ENCODE measurements at places on chromosomes 3 and 15.

DNA sequence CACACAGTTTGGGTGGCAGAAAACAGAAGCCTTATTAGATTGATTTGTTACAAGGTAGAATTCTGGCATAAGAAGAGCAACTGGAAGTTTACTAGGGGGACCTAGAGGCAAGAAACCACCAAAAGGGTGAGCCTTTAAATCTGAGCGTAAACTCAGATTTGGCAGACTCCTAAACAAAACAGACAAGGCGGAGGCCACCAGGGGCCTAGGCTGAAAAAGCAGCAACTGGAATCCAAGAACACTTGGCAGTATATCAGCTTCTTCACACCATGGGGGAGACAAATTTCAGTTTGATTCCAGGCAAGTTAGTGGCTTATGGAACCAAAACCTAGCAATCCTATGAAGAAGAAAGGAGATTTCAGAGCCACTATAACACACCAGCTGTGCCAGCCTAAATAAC lies 220.0 kb downstream of the C3orf38 start:
- DNase-seq = no peak

- no peak for DNase-seq
Observed at GRCh38 chr3:182570946-182571594, 222.2 kb upstream of the ATP11B start.

DNA sequence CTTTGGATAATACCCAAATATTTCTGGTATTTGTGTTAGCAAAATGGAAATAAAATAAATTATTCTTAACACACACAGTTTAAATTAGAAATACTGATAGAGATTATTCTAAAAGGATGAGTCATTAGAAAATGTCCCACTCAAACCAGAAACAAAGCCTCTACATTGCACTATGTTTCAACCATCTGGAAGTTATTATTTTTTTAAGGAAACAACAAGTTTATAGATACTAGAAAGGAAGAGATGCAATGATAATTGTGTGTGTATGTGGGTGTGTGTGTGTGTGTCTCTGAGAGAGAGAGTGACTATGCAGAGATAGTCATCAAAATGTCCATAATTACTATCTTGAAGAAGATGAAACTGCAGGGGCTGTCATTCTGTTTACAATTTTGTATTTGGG lies 1340.5 kb downstream of the ROBO1 start:
- no peak for DNase-seq

DNA sequence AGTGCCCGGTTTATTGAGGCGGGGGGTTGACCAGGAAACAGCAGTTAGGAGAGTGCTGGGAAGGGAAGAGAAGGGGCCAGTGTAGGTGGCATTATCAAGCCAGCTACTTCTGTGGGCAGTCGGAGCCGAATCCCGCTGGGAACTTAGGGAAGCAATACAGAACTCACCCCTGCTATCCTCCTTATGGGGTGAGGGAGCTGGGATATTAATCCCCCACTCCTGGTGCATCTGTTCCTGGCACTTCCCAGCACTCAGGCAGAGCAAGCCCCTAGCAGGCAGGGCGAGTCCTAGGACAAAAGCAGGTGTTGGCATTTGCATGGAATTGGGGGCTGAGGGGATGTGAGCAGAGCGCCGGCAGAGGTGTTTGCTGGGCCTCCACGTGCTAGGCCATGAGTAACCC lies 48.6 kb downstream of the SMAD6 start:
- DNase-seq = no peak

DNA sequence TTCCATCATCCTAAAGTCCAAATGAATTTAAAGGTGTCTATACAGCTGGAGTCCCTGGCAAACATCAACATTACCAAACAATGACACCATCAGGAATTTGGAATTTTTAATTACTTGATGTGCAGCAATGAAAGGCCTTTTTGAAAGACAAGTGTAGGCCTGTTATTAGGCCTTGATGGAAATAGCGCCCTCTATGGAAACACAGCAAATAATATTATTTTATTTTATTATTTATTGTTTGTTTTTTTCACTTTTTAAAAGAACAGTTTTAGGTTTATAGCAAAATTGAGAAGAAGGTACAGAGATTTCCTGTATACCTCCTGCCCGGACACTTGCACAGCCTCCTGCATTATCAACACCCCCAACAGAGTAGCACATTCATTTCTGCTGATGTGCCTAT lies 18.1 kb upstream of the OR5AC2 start:
- no peak for DNase-seq

DNA sequence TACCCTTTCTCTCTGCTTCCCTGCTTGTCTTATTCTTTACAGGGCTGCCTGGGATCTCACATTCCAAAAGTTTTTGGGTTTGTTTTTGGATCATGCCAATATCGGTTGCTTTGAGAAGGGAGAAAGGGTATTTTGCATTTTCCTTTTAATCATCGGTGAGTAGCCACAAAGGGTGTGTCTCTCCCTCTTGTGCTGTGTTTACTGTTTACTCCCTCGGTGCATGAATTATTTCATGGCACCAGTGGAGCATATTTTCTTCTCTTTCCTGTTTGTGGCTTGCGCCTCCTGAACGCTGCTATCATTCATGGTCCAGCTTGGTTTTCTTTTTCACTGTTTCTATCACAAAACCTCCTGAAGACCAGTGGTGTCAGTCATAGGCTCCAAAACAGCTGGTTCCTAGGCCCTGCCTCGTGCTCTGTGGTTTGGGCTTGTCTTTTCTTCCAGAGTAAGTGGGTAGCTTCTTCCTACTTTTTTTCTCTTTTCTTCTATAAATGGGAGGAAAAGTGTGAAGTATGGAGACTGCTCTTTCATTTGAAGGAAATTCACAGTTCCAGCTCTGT lies 54.9 kb downstream of the IGF1R start:
- no peak for DNase-seq

DNA sequence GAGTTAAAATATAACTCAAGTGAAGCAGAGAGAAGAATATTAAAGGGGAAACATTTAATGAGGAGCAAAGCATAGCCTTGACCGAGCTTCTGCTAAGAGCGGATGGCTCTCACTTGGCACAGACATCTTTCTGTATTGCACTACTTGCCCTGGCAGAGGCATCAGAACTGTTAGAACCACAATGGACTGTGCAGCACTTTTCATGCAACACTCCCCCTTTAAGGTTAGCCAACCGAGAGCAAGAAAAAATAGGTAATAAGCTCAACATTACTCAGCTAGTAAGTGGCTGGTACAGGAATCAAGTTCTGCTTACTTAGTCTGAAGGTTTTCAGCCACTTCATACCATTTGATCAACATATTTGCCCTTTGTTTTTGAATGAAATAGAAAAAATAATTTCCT lies 33.7 kb downstream of the CRTC3 start:
- no peak for DNase-seq

GRCh38 chr3:157311633-157312375 lies 124.8 kb upstream of the PTX3 start:
- no peak for DNase-seq

GRCh38 chr3:71400986-71401451 lies 182.5 kb downstream of the FOXP1 start:
- DNase-seq = no peak

DNA sequence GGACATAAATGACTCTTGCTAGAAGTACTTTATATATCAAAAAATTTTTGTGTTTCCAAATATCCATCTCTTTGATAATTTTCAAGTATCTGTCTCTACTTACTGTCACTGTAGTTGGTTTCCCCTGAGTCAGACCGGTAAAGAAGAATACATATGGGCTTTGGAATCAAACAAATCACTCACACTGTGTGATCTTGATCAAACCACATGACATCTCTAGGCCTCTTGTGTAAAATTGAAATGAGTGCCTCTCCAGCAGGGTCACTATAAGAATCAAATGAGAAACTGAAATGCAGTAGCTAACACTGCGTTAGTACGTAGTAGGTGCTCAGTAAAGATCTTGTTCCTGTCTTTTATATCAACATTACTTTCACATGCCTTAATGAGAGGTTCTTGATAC lies 314.6 kb upstream of the STT3B start:
- no peak for DNase-seq

DNA sequence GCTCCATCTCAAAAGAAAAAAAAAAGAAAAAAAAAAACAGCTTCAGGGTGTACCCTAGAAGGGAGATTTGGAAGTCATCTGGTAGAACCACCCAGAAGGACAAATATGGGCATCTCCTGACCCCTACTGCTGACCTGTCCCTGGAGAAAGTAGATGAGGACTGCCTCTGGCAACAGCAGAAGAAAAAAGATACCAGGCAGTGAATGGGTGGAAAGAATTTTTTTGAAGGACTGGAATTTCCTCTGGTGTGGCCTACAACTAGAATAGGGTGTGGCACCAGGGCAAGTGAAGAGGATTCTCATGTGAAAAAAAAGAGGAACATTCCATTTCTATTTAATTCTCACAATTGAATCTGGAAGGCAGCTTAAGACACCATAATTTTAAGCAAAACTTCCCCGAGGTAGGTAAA lies 3.1 kb downstream of the ANXA2 start:
- no peak for DNase-seq

DNA sequence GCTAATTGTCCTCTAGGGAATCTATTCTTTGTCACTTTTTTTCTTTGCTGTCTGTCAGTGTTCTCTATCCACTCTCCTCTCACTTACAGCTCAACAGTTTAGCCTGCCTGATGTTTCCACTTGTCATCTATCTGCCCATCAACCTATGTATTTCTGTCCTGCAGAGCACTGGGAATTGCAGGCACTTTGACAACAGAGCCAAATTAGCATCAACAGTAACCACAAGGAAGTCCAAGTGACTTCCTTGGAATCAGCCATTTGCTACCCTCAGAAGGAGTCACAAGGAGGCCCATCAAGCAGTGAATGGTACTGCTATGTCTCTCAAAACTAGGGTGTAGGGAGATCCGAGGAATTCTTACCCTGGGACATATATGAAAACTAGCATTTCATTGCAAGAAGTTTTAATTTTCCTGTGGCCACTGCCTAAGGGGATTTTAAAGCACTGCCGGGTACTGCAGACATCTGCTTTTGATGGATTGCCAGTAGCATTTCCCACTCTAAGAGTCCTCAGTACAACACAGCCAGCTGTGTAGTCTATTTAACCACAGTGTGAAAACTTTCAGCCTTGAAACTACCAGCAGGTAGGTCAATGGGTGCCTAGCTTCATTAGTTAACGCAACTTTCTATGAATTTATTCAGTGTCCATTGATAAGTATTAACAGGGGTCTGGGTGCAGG lies 898.8 kb downstream of the NTRK3 start:
- no peak for DNase-seq

DNA sequence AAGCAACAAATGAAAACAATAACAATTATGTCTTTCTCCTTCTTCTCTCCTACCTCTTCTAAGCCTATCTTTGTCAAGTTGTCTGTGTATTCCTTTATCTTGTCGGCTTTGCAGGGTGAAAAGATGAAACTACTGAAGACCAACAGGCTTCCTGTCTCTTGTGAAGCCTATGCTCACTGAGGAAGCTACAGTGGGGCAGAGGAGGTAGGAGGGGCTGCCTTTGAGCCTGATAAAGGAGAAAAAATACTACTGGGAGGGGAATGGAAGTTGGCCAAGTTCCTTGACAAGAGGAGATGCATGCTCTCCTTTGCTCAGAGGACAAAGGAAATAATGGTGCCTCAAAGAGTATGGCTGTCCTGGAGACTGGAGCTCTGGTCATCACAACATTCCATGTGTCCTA lies 92.0 kb downstream of the IGSF11 start:
- DNase-seq = no peak

DNA sequence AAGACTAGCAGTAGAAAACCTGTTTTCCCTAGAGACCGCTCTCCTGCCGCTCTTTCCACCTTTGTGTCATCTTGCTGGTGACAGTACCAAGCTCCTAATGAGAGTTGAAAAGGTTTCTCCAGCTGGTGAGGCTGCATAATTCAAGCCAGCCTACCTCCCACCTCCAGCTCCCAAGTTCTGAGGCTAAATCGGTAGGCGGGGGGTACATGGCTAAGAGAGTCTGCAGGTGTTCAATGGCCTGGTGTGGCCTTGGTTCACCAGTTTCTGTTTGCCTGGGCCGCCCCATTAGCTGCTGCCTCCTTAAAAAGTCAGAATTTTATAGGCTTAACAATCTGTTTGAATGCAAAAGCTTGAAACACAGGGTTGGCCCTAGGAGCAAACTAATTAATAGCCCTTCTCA lies 262.8 kb downstream of the SLCO3A1 start:
- DNase-seq = no peak

DNA sequence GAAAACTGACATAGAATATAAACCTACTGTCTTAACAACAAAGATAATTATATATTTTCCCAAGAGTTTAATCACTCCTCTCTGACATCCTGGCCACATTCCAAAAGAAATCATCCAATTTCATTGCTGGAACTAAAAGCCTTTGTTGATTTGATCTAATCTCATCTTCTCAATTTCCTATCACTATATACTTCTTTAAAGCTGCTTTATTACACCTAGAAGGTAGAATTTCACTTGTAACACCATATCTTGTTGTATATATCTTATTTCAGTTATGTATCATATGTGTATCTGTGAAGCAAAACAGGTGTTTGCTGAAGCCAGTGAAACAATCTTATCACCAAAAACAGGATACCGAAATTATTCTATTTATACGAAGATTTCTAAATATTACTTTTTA lies 740.2 kb downstream of the ROBO1 start:
- DNase-seq = peak; percentile 39

DNA sequence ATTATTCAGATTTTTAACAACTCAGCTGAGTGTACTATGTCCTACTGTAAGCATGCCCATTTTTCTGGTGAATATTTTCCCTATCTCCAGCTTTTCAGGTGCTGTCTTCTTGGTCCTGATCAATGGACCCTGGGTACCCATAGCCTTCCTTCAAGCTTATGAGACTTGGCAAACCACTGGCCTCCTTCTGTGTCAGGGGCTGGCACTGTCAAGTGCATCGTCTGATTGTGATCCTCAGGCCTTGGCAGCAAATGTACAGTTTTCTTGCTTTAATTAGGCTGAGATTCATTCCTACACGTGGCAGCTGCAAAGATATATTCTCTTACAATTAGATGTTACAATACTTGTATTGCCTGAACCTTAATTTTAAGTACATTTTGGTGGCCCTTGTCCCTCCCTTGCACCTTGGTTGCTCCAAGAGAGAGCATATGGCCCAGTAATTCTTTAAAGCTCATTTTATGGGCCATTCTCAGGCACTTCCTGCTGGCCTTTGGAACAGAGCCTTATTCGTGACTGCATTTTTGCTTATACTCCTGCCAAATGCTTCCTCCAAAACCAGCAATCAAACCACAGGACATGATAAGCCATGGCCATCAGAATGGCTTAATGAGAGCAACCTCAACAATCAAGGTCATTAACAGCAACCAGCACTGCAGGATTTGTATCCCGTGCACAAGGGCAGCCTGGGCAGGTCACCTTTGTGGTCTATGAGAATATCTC lies 179.9 kb downstream of the CNTN6 start:
- DNase-seq = no peak

GRCh38 chr3:113570158-113570557 lies 37.8 kb downstream of the SIDT1 start:
- DNase-seq = no peak

GRCh38 chr3:171446801-171447578 lies 13.2 kb downstream of the TNIK start:
- no peak for DNase-seq

- no peak for DNase-seq
Observed at GRCh38 chr15:45338417-45338816, 39.9 kb downstream of the GATM start.

All from NCI-H1417 treated with DMSO at 0.1 percent for 48 hours (cell line).